ENCODE measurements at places on chromosomes 11 and 22.

DNA sequence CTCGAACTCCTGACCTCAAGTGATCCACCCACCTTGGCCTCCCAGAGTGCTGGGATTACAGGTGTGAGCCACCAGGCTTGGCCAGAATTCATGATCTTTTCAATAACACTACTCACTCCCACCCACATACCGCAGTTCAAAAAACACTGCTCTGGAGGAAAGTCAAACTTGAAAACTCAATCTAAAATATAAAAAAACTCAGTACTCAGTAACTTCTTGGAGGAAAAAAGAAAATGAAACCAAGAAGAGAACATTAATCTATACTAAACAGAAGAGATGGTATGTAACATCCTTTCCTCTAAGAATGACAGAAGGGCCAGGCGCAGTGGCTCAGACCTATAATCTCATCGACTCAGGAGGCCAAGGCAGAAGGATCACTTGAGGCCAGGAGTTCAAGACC lies 58.3 kb downstream of the MRTFA start:
- no peak for DNase-seq
- no peak overlapping the region for H3K27ac ChIP-seq
- no peaks in the 10 kb centered on the region for H3K36me3 ChIP-seq

GRCh38 chr11:33772300-33772699 lies 2.0 kb downstream of the FBXO3 start:
- no peak for DNase-seq
- peak overlapping the region; percentile 50 for H3K4me3 ChIP-seq
- no peaks in the 10 kb centered on the region for H3K27me3 ChIP-seq

DNA sequence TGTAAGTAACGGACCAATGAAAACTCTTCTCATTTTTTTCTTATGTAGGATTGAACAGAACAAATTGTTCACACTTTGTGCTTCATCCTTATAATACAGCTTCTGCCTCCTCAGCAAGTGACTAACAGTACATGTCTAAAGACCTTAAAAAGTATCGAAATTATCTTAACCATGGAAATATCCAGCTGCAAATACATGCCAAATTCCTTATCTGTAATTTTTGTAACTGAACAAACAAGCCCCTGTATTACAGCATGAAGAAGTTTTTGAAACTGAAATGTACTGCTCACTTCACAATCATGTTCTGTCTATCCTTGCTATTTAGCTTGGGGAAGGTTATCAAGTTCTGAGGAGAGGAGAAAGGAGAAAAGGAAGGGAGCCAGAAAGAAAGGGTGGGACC lies 20.4 kb downstream of the WT1 start:
- H3K4me3 ChIP-seq: no peak overlapping the region
- H3K27me3 ChIP-seq: peaks cover 48% of the 10 kb centered on the region
- H3K4me1 ChIP-seq: no peaks in the 10 kb centered on the region

DNA sequence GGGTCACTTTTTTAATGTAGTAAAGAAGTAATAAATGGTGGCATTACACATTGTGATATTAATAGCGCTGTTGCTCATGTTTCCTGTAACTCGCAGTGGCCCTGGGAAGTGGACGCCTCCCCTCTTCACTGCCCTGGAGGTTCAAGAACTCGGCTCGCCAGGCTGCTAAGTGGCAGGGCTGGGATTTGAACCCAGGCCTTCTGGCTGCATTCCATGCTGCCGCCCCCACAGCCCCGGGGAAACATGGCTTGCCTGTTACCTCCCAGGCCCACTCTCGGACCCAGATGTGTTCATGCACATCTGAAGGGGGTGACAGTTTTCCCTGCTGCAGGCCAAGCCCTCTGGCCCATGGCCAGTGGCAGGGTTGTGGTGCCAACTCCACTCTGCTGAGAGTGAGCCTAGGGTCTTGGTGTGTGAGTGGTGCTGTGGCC lies 25.0 kb upstream of the MGAT3 start:
- peaks cover 2% of the 10 kb centered on the region for H3K36me3 ChIP-seq
- DNase-seq: peak; percentile 84

DNA sequence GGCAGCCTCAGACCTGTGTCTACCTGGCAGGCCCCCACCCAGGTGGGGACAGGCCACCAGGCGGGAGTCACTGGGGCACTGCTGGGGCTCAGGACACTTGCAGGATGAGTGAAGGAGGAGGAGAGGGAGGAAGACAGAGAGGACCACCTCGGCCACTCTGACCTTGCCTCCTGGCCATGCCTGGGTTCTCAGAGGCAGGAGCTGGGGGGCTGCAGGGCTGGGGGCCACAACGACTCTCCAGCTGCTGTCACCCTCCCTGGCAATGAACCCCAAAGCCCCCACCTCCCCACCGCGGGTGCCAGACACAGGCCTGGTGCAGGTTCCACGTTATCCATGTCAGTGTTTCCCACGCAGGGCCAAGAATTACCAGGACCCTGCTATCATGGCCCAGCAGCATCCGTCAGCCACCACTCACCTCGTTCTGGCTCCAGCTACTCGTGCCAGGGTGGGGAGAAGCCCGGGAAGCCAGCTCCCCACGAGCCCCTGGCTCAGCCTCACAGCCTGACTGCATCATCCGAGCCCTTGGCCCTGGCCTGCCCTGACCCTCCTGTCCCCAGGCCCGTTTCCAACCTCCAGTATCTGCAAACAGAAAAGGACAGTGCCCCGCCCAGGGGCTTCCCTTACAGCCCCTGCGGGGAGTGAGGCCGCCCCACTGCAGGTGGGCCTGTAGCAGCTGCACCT lies 62.4 kb downstream of the BRD1 start:
- H3K27me3 ChIP-seq: no peaks in the 10 kb centered on the region
- H3K27ac ChIP-seq: no peak overlapping the region
- no peaks in the 10 kb centered on the region for H3K36me3 ChIP-seq
- H3K4me3 ChIP-seq: no peak overlapping the region
- H3K4me1 ChIP-seq: peaks cover 8% of the 10 kb centered on the region

- no peaks in the 10 kb centered on the region for H3K27me3 ChIP-seq
- H3K4me3 ChIP-seq: peak overlapping the region; percentile 59
- H3K4me1 ChIP-seq: peaks cover 14% of the 10 kb centered on the region
- H3K27ac ChIP-seq: no peak overlapping the region
- H3K36me3 ChIP-seq: no peaks in the 10 kb centered on the region
These were observed 194 bp downstream of the DRD4 start for GRCh38 chr11:637333-637592.

GRCh38 chr11:36090356-36091109 lies 146.7 kb downstream of the LDLRAD3 start:
- DNase-seq: no peak
- no peak overlapping the region for H3K4me3 ChIP-seq

DNA sequence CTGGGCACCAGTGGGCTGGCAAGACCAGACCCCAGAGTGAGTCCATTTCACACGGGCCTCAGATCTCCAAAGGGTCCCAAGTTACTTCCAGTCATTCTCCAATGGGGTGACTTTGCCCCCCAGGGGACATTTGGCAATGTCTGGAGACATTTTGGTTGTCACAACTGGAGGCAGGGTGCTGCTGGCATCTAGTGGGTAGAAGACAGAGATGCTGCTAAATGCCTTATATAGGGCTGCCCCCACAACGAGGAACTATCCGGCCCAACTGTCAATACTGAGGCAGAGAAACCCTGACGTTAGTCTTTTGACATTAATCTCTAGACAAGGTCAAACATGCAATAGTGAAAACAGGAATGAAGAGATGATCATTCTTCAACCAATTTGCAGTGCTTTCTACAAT lies 6.4 kb downstream of the RTN4RL2 start:
- no peak overlapping the region for H3K27ac ChIP-seq
- H3K27me3 ChIP-seq: peaks cover 27% of the 10 kb centered on the region
- H3K36me3 ChIP-seq: no peaks in the 10 kb centered on the region
- no peak for DNase-seq

DNA sequence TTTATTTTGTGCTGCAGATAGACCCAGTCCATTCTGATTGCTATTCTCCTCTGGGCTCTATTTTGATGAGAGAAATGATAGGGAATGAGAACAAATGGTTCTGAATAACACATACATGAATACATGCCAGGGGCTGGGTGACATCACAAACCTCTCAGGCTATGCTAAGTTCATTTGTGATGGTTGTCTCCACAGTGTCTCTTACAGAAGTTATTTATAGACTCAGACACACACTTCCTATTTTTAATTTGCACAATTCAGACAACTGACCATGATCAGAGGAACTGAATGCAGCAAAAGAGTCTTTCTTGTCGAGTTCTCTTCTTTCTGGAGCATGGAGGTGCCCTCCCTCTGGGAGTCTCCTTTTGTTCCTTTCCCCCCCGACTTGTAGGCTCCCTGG lies 991.7 kb downstream of the OPCML start:
- H3K4me3 ChIP-seq: no peak overlapping the region
- H3K36me3 ChIP-seq: no peaks in the 10 kb centered on the region
- H3K27ac ChIP-seq: no peak overlapping the region

DNA sequence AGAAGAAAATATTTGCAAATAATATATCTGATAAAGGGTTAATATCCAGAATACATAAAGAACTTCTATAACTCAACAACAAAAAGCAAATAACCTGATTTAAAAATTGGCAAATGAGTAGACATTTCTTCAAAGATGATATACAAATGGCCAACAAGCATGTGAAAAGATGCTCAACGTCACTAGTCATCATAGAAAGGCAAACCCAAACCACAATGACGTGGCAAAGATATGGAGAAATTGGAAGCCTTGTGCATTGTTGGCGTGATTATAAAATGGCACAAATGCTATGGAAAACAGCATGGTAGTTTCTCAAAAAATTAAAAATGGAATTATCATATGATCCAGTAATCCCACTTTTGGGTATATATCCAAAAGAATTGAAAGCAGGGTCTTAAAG lies 466.3 kb downstream of the TBC1D22A start:
- no peak for DNase-seq
- no peak overlapping the region for H3K27ac ChIP-seq
- no peak overlapping the region for H3K4me3 ChIP-seq
- H3K27me3 ChIP-seq: peaks cover 14% of the 10 kb centered on the region

Data from chondrocyte (in vitro differentiated cells).